ENCODE measurements at places on chromosomes 1 and 21.
A peak's percentile ranks its signal among the peaks of the same experiment; 100 is the strongest.

DNA sequence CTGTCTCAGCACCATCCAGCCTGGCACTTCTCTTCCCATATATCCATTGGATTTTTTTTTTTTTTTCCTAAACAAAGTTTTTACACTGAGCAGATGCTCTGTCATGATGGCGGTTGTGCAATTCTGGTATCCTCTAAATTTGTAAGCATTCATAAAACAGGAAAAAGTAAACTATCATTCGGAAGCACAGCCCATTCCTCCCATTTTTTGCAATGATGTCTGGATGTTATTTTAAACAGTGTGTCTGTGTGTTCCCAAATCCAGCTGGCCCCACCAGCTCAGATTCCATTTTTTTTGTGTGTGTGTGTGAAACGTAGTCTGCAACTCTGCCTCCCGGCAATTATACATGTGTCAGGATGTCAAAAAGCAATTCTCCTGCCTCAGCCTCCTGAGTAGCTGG lies 33.5 kb downstream of the PDPN start:
- no peak for DNase-seq

DNA sequence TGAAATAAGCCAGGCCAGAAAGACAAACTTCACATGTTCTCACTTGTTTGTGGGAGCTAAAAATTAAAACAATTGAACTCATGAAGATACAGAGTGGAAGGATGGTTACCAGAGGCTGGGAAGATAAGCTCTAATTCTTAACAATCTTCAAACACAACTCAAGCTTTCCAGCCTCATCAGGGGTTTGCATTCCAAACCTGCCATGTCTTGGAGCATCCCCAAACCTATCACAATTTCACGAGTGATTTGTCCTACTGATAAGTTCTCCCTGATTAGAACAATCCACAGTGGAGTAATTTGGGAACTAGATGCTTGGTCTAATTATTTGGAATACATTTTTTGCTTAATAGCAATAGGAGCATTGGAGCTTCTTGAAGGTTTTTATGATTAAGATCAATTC lies 418.5 kb upstream of the PKN2 start:
- no peak for DNase-seq

DNA sequence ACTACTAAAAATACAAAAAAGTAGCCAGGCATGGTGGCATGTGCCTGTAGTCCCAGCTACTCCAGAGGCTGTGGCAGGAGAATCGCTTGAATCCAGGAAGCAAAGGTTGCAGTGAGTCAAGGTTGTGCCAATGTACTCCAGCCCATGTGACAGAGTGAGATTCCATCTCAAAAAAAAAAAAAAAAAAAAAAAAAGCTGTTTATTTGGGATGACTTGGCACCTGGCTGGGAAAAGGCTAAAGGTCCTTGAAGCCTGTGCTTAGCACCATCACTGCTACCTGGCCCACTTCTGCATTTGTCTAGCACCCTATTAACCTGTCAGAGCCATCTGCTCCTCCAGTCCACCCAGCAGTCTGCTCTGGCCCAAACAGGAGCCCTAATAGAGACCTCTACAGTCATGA lies 25.0 kb downstream of the PRDX6 start:
- DNase-seq, result no peak

GRCh38 chr1:47703981-47704596 lies 266.2 kb downstream of the FOXD2 start:
- DNase-seq, result no peak

GRCh38 chr21:31537872-31538576 lies 121.5 kb upstream of the SOD1 start:
- no peak for DNase-seq

DNA sequence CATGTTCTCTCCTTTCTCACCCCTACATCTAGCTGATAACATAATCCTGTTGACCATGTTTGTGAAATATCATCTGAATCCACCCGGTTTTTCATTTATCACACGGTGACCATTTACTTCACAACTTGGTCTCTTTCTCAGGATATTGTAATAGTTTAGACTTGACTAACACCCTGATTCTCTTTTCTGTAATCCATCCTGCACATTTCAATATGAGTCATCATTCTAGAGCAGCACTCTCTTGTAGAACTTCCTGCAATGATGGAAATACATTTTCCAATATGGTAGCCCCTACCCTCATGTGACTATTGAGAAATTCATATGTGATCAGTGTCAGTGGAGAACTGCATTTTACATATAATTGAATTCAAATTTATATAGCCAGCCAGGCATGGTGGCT lies 2.3 kb upstream of the JAM2 start:
- no peak for DNase-seq

GRCh38 chr1:63984257-63984929 lies 210.6 kb downstream of the ROR1 start:
- no peak for DNase-seq

GRCh38 chr1:195697130-195697529 lies 911.1 kb downstream of the KCNT2 start:
- no peak for DNase-seq

GRCh38 chr1:3404301-3404700 lies 50.2 kb upstream of the ARHGEF16 start:
- DNase-seq, result no peak

DNA sequence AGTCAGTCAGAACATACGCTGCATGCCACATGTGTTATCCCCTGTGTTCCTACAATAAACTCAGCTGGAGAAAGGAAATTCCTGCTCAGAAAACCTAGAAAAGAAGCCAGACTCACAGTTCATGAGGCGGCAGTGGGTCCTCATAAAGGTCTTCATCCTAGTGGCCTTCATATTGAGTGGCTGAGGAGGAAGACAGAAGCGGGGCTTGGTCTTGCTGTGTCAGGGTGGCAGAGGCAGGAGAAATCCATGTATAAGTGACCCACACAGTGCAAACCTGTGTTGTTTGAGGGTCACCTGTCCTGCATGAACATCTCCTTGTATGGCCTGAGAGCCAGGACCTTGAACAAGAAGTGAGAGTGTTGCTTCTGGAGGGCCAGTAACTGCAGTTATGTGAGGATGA lies 4.0 kb upstream of the WNT3A start:
- no peak for DNase-seq

DNA sequence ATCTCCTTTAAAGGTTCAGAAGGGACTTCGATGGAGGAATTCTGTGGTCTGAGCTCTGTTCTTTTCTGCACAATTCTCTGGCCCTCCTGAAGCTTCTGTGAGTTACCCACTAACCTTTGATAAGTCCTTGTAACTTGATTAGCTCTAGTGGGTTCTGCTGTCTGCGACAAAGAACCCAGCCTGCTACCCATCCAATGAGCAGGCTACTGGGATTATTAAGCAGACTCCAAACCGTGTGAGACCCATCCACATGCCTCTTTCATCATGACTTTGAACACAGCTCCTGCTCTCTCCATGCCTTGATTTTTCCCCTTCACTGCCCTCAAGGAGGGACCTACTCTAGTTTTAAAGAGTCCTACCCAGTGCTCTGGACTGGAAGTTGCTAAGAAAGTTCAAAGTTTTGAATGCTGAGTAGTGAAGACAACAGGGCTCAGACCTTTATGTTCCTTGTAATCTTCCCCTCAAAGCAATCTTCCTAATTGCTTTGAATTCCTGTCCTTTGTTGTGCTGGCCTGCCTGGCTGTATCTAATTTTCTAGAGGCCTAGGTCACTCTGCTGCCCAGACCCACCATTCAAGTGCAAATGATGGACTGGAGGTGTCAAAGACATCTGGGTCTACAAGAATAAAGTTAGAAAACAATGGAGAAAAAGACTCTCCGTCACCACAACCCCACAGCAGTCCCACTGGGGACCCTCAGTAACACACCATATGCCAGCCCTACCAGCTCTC lies 146.9 kb downstream of the RHOU start:
- DNase-seq, result peak; percentile 21

DNA sequence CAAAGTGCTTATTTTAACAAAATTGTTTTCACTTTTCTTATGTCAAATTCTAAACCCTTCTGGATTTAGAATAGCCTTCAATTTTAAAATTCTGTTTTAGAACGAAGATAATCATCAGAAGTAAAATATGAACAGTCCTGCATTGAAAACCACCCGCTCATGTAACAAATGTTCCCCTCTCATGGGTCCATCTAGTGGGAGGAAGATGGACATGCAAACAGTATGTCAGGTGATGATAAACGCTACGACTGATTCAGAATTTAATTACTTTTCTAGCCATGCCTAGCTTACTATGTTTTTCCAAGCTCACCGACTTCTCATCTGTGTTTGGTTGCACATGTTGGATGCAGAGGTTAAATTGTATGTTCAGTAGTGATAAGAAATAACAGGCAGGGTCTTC lies 23.5 kb downstream of the SOD1 start:
- DNase-seq, result no peak

DNA sequence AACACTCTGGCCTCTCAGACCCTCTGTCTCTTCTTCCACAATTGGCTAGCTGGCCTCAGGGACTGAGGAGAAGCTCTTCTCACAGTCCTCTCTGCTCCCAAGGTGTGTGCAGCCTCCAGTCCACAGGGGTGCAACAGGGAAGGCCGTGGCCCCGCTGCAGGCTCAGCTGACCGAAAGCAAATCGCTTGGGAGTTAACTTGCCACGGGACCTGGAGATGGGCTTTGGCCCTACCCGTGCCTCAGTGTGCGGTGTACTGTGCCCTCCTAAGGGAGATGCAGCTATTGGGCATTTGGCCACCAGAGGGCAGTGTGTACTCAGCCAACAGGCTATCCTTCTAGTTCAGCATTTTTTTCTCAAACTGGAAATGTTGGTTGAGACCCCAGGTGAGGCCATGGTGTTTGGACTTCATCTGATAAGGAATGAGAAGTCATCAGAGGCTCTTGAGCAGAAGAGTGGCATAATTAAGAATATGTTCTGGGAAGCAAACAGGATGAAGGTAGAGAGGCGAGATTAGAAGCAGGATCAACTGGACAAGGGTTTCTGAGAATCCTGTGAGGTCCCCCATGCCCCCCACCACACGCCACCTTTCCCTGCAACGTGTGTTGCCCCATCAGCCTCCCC lies 42.5 kb upstream of the TMEM125 start:
- peak; percentile 96 for DNase-seq

GRCh38 chr1:41558761-41559171 lies 74.3 kb upstream of the EDN2 start:
- peak; percentile 49 for DNase-seq

GRCh38 chr1:165152109-165152508 lies 204.4 kb downstream of the LMX1A start:
- no peak for DNase-seq

- DNase-seq, result no peak
Measured at GRCh38 chr1:197799271-197799670, 24.0 kb upstream of the DENND1B start.

DNA sequence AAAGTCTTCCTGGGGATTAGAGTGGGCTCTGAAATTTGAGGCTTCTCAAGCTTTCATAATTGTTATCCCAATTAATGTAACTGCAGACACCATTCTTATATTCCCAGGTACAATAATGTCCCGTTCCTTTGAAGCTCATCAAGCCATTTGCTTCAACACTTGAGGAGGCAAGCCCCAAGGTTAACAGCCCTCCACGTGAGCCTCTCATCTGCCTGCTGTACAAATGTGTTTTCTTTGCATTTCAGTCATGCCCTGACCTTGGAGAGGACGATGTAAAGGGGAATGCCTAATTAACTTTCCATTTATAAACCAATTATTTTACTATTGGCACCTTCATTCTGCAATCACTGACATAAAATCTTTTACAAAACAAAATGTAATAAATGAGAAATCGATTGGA lies 106.3 kb downstream of the SETD4 start:
- no peak for DNase-seq

DNA sequence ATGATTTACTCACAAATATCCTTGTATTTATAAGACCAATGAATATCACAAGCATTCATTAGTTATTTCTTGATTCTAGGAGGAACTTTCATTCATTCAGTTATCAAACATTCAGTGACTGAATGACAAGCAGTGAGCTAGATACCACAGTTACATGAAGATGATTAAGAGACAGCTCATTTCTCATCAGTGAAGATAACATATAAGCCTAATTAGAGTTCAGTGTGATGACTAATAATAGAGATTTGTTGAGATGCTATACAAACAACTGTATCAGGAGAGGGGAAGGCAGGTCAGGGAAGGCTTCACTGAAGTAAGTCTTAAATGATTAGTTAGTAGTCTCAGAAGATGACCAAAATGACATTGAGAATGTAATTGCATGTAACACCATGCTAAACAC lies 14.6 kb upstream of the C1orf105 start:
- no peak for DNase-seq

DNA sequence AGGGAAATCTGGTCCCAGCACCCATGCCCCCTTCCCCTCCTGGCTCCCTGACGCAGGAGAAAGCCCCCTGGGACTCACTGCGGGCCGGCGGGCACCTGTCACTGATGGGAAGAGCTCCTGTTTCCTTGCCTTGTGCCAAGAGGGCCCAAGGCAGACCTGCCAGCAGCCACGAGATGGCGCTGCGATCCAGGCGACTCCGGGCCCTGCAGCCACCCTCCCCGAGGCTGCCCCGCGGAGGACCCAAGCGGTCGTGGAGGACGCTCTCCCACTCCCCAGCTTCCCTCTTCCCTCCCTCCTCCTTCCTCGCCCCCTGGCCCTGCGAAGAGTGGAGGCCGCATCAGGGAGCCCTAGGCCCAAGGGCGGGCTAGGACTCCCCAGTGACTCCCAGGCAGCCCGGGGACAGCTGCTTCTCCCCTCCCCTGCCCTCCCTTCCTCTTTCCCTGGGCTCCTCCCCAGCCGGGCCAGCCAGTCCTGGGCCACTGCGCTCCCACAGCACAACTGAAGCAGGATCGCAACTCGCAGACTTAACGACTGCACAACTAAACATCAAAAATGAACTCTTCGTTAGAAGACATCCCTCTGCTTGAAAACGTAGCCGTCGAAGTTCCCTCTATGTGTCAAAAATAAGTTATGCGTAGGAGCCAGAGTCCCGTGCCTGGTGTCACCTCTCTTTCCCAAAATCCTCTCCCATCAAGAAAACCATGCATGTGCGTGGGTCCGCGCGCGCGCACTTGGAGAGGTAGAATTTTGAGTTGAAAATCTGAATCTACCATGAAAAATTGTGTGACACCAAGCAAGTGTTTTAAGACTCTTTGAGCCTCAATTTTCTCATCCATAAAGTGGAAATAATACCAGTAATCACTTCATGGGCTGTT lies 34.2 kb downstream of the BATF3 start:
- DNase-seq, result peak; percentile 94

DNA sequence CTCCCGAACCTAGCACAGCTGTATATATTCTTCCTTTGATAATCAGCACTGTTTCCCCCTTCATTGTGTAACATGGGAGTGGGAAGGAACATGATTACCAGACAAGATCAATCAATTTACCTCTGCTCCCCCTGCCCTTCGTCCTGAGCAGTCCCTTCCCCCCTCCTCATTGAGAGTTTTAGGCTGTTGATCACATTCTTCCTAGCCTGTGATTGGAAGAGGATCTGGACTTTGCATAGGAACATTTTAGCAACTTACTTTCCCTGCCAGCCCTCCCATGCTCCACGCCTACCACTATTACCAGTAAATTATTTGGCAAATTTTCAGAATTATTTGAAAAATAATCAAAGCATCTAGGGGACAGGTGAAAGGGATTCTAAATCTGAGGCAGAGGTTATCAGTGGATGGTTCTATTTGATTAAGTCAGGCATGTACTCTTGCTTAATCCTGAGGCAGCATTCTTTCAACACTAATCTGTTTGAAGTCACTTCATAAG lies 62.7 kb upstream of the ABCD3 start:
- no peak for DNase-seq

- DNase-seq, result no peak
Measured at GRCh38 chr1:19774180-19774785, 25.4 kb downstream of the TMCO4 start.

Measured in activated CD8-positive, alpha-beta memory T cell treated with anti-CD3 and anti-CD28 coated beads for 24 hours (primary cell).